Subcutaneous adipose tissue (tissue), 4 donors: ENCODE measurements at places on chromosomes 3 and 15. TPM values are rescaled to one million over a fixed set of nuclear protein-coding genes. Genes with fewer than 3 reads are reported as not detected.

The AADACL2 gene
- not detected for total RNA-seq

The EOMES gene
- 0.68 TPM for total RNA-seq

The NR2E3 gene
- total RNA-seq: not detected

The GNAT1 gene
- total RNA-seq: not detected
